ENCODE measurements at places on chromosomes 13 and 19.

DNA sequence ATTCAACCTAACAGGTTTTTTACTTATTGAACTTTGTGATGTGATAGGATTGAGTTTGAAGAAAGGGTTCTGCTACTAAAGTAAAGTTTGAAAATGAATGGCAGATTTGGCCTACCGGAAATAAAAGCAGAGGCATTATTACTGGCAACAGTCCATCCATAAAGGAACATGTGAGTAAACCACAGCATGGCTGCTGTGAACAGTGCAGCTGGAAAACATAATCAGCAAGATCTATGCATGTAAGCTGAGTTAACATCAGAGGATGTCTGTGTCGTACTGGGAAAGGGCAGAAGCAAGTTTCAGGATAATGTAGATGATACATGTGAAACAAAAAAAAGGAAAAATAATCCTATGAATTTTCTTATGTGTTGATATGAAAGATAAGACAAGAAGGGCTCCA lies 87.6 kb downstream of the CYSLTR2 start:
- DNase-seq: no peak

GRCh38 chr19:21751384-21751783 lies 16.0 kb downstream of the ZNF100 start:
- no peak for DNase-seq

DNA sequence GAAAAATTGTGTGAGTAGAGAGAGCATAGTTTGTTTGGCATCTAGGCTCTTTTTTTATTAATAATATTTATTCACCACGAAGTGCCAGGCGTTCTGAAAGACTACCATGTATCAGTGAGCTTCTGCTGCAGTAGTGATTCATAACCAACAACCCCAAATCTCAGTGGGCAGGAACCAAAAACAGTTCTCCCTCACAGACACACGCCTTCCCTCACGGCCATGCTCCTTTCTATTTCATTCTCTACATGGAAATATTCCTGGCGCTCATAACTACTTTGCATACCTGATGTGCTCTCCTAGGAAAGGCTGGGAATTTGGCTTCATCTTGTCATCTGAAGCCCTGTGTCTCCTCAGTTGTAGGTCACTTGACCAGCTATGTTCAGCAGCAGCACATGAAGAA lies 26.6 kb upstream of the AMER2 start:
- no peak for DNase-seq

GRCh38 chr19:44748426-44749254 lies at the start of gene BCL3:
Gene BCL3 (plus strand): TSS chr19:44748708. CDS start chr19:44748791, 83 bp downstream.
- DNase-seq: peak; percentile 93

DNA sequence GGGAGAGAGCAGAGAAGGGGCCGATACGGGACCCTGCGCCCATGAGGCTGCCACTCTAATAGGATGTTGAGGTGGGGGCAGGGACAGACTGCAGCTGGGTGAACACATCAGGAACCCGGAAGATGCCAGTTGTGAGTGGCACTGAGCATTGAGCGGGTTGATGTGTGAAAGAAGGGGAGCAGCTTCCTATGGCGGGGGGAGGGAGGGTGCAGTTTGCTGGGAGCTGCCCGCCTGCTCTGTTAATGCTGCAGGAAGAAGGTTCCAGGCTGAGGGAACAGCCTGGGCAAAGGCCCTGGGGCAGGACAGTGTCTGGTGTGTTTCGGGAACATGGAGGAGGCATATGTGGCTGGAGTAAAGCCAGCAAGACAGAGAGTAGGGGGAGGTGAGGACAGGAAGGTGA lies 29.8 kb downstream of the DNM2 start:
- DNase-seq: no peak

DNA sequence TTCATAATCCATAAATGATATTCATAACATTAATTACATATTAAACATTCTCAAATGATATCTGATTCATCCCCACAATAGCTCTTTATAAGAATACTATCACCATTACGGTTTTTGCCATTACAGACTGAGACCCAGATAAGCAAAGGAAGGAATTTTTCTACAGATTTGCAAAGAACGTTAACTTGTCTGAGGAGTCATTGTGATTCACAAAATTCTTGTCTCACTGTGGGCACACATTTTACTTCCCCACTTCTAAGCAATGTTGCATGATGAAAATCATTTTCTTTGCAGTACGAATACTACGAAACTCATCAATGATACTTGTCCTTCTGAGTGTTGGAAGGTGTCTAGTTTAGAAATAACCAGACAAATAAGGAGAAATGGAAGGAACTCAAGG lies 70.1 kb downstream of the NALCN start:
- DNase-seq: no peak

Data from CD4-positive, alpha-beta T cell treated with Interleukin-21 for 1 hour (primary cell).